ENCODE measurements at places on chromosomes 6 and 20. TPM values are rescaled to one million over a fixed set of nuclear protein-coding genes. Genes with fewer than 3 reads are reported as not detected.

- H3K4me1 ChIP-seq: no peaks in the 10 kb centered on the region
- H3K36me3 ChIP-seq: no peaks in the 10 kb centered on the region
- no peak overlapping the region for H3K27ac ChIP-seq
- DNase-seq: no peak
These were observed 101.6 kb downstream of the TAF4 start for GRCh38 chr20:61963885-61964674.

HLA-DQB2 gene
- 0.53 TPM for total RNA-seq

GRCh38 chr6:109526905-109527628 lies 44.0 kb upstream of the ZBTB24 start:
- no peak overlapping the region for H3K27ac ChIP-seq
- no peak for DNase-seq
- no peaks in the 10 kb centered on the region for H3K4me1 ChIP-seq
- H3K4me3 ChIP-seq: no peak overlapping the region
- H3K36me3 ChIP-seq: no peaks in the 10 kb centered on the region

- H3K36me3 ChIP-seq: no peaks in the 10 kb centered on the region
- no peak for DNase-seq
- no peaks in the 10 kb centered on the region for H3K4me1 ChIP-seq
- no peak overlapping the region for H3K4me3 ChIP-seq
These were observed 323.2 kb upstream of the MAN1A1 start for GRCh38 chr6:119672725-119673124.

DNA sequence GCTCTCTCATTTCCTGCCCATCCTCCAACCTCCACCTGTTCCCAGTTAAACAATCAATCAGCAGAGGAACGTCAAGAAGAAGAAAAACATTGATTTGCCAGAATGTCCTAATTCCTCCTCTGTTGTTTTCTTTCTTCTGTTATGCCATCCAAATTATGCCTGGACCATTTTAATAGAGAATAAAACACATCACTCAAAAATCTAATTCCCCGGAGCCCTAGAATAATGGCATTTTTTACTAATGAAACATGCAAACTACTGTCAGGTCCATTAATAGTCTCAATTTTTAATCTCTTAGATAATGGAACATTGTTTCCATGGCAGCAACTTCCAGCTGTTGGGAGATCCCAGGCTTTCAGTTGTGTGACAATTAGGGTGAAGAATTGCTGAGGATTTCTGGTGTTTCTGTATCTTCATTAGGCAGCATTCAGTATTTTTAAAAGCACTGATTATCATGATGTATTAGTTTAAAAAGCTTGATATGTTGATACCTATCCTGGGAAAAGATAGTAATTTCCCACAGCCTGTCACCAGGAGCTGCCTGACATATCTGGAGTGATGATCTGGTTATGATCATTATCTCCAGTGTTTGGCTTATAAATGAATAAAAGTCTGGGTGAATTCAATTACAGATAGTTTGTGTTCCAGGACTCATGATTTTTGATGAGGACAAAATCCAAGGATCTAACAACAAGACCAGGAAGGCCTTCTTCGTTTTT lies 209.8 kb downstream of the TPBG start:
- no peak overlapping the region for H3K27ac ChIP-seq
- H3K4me3 ChIP-seq: no peak overlapping the region
- DNase-seq: no peak
- H3K4me1 ChIP-seq: no peaks in the 10 kb centered on the region
- no peaks in the 10 kb centered on the region for H3K36me3 ChIP-seq
- H3K27me3 ChIP-seq: no peaks in the 10 kb centered on the region

DNA sequence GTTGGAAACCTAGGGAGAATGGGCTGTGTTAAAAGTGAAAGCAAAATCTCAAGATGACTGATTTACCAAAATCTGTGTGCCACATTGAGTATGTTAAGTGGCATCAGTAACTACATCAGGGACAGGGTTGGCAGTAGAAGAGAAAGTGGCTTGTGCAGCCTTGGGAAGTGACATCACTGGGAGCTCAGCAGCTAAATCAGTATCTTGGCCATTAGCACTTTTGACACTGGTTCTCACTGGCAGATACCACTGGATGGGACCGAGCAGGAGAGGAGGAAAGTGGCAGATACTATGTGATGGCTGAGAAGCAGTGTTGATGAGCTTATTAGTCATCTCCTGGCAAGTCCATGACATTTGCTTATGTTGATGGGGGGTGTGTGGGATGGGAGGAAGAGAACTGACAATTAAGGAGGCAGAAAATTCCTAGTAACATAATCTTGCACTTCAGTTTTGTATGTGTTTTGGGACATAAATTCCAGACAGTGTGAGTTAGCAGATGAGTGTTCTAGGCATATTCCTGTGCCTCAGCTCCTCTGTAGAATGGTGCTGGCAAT lies 322.2 kb downstream of the SOX4 start:
- H3K4me3 ChIP-seq: no peak overlapping the region
- no peak for DNase-seq
- no peaks in the 10 kb centered on the region for H3K4me1 ChIP-seq
- H3K27me3 ChIP-seq: no peaks in the 10 kb centered on the region

NRSN1 gene
- total RNA-seq: not detected

DUSP22 gene
- total RNA-seq: 216 TPM

All from ascending aorta (tissue), 2 donors.